ENCODE measurements at places on chromosomes 1 and 21. TPM values are rescaled to one million over a fixed set of nuclear protein-coding genes. Genes with fewer than 3 reads are reported as not detected.

DNA sequence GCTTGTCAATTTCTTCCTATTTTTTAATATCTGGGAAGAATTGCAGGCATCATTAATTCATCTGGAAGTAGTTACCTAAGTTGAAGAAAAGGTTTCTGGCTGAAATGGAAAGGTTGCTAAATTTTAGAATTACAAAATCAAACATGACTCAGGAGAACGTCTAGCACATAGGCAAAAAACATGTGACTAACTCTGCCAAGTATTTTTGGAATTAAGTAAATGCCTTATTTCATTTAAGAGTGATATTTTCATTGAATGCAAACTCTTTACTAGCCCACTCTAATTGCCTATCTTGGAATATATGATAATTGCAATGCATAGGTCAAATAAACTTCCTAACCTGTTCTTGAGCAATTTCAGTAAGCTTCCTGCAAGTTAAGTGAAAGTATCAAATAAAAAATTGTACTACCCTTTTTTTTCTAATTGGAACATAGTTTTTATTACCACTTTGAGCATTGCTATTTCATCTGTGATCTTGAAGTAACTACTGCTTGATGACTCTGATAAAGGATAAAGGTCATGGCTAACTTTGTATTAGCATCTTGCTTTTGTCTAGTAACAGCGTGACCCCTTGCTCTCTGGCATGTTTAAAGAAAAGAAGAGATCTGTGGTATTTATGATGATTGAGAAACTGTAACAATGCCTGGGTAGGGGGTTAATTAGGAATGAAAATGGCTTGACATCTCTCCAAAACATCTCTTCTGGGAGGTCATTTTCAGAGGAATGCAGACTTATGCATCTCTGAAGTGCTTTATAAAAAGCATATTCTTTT lies 208.3 kb upstream of the NCAM2 start:
- H3K27ac ChIP-seq, result no peak overlapping the region
- H3K4me1 ChIP-seq, result no peaks in the 10 kb centered on the region
- no peaks in the 10 kb centered on the region for H3K27me3 ChIP-seq

GRCh38 chr1:224162768-224163167 lies 20.3 kb upstream of the DEGS1 start:
- H3K36me3 ChIP-seq, result no peaks in the 10 kb centered on the region
- H3K27ac ChIP-seq, result no peak overlapping the region
- no peak overlapping the region for H3K4me3 ChIP-seq
- DNase-seq, result no peak

The CAPN2 gene
- total RNA-seq, result 323 TPM

DNA sequence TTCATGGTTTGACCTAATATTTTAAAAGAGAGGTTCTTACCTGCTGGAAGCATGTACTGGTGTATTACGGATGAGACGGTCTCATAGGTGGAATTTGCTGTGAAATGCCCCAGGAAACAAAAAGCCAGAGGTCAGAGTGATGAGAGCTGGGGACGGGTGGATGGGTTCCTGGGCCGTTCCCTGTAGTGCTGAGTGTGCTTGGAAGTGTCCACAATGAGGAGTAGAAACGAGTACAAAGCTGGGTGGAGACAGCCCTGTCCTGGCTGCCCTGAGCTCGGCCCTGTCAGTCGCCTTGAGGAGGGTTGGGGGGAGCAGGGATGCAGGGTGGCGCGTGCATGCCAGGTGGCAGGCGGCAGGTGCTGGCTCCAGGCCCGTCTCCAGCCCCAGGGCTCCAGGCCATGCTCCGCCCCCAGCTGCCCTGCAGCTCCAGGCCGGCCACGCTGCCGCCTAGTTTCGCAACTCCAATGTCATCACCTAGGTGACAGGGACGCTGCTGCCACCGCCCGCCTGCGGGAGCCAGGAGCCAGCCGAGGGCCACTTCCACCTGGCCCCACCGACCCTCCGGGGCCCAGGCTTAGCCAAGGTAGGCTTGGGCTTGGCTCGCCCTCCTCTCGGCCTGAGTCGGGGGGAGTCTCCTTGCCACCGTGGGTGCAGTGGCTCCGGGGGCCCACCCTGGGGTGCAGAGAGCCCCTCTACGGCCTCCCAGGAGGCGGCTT lies 16.4 kb downstream of the TP73 start:
- peak; percentile 88 for DNase-seq
- no peaks in the 10 kb centered on the region for H3K36me3 ChIP-seq
- no peak overlapping the region for H3K27ac ChIP-seq

DNA sequence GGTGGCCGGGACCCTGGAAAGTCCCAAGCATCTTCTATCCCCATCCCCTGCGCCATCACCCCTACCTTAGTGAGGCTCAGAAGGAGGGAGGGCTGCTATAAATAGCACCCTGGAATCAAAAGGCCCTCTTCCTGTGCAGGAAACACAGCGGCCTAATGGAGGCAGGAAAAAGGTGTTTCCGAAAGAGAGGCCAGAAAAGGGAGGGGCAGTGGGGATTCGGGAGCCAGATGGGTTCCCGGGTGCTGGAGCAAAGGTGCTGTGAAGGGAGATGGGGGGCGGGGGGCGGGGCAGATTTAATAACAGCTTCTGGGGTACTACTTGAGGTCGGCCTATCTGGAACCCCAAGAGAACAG lies 16.6 kb downstream of the NAV1 start:
- no peak overlapping the region for H3K4me3 ChIP-seq
- H3K27me3 ChIP-seq, result no peaks in the 10 kb centered on the region
- no peaks in the 10 kb centered on the region for H3K36me3 ChIP-seq
- no peaks in the 10 kb centered on the region for H3K4me1 ChIP-seq
- no peak for DNase-seq

DNA sequence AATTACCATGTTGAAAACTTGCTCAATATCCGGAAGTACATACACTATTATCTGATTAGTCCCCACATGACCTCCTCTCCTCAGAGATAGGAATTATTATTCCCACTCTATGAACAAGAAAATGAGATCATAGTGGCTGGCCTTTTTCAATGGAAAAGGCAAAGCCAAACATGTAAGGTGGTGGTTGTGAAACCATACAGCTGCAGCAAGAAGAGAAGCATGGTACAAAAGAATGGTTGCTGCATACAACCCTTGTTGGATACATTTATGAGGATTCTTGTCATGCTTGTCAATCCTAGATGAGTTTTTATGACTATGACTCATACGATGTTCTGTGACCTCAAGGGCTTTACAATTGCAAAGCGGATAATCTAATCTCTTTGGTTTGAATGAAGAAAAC lies 514.7 kb downstream of the PLPP3 start:
- no peaks in the 10 kb centered on the region for H3K4me1 ChIP-seq
- H3K27me3 ChIP-seq, result no peaks in the 10 kb centered on the region
- no peak overlapping the region for H3K27ac ChIP-seq

GRCh38 chr1:30705698-30706097 lies 17.7 kb downstream of the MATN1 start:
- no peaks in the 10 kb centered on the region for H3K4me1 ChIP-seq
- no peaks in the 10 kb centered on the region for H3K27me3 ChIP-seq
- no peak overlapping the region for H3K4me3 ChIP-seq
- DNase-seq, result no peak
- no peak overlapping the region for H3K27ac ChIP-seq

The TEX38 gene
- total RNA-seq, result not detected

The TESK2 gene
- total RNA-seq, result 11.3 TPM

DNA sequence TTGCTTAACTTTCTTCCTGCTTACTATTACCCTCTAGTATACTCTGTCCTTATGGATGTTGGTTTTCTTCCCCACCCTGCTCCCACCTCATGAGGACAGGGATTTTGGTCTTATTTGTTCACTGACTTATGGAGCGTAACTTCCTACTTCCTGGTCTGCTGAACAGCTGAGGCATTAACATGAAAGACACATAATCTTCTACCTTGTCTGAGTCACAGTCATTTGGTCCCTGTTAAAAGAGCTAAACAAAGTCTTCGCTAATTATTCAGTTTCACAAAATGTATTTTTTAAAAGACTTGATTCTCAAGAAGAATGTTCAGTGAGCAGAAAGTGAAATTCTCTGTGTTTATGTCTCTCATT lies 18.5 kb downstream of the RNASEL start:
- peaks cover under 1% of the 10 kb centered on the region for H3K4me1 ChIP-seq
- H3K4me3 ChIP-seq, result no peak overlapping the region
- peak overlapping the region; percentile 21 for H3K27ac ChIP-seq
- H3K36me3 ChIP-seq, result no peaks in the 10 kb centered on the region
- DNase-seq, result no peak

- no peak for DNase-seq
- H3K4me1 ChIP-seq, result no peaks in the 10 kb centered on the region
- H3K27me3 ChIP-seq, result no peaks in the 10 kb centered on the region
Observed at GRCh38 chr21:34177919-34178567, 104.7 kb downstream of the MRPS6 start.

Measured in colonic mucosa (tissue), 4 donors.